WTC11 (cell line): ENCODE measurements at places on chromosomes 12 and 14.

GRCh38 chr14:60212503-60213371 is 36.3 kb upstream of the PPM1A start:
- no peak overlapping the region for H3K27ac ChIP-seq
- H3K36me3 ChIP-seq, result no peaks in the 10 kb centered on the region
- peaks cover 11% of the 10 kb centered on the region for H3K4me1 ChIP-seq
- DNase-seq, result no peak

- peaks cover 14% of the 10 kb centered on the region for H3K4me1 ChIP-seq
- H3K27ac ChIP-seq, result peak overlapping the region; percentile 90
- peaks cover 3% of the 10 kb centered on the region for H3K36me3 ChIP-seq
- no peak for DNase-seq
These were observed 114.0 kb upstream of the KRAS start for GRCh38 chr12:25364529-25365339.

DNA sequence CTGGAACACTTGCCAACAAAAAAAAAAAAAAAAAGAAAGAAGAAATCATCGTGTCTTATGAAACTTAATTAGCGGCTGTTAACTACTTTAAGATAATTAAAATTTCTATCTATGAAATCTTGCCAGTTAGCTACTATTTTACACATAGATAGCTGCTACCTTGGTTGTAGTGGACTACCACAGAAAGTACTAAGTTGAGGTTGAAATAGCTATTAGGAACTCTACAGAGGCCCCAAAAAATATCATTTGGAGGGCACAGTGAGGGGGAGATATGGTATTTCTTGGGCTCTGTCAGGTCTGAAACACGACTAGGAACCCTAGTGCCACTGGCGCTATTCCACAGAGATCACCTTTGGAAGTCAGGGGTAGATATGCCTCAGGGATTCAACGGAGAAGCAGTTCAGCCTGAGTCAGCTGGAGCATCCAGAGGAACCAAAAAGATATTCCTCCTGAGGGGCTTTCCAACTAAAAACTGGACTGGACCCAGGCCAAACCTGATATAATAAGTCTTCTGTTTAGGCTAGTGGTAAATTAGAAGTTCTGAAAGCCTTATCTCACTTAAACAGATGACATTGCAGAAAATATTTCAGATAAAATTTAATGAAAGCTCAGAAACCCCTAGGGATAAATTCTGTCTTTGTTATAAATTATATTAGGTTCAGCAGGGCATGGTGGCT is 126.1 kb downstream of the EPS8 start:
- H3K4me3 ChIP-seq, result no peak overlapping the region
- peaks cover 5% of the 10 kb centered on the region for H3K4me1 ChIP-seq
- H3K36me3 ChIP-seq, result no peaks in the 10 kb centered on the region
- no peaks in the 10 kb centered on the region for H3K27me3 ChIP-seq
- no peak for DNase-seq
- no peak overlapping the region for H3K27ac ChIP-seq

DNA sequence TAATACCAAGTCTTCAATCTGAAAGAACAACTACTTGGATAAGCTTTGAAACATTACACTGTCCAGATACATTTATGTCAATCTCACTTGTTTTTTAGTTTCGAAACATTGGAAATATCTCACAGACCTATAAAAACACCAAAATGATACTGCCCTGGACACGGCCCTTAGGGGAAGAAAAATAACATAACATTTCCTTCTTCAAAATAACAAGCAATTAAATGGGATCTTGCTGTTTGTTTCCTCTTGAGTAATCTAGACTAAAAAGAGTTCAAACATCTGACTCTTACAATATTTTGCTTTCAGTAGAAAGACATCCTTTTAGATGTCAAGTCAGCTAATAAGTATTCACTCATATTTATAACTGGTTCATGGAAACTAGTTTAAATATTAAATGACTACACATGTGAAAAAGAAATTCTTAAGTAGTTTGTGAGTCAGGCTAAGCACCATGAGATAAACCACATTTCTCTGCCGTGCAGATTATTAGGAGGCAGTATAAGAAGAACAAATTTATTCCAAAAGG is 87.5 kb downstream of the EPS8 start:
- H3K36me3 ChIP-seq, result no peaks in the 10 kb centered on the region
- DNase-seq, result no peak
- H3K4me3 ChIP-seq, result no peak overlapping the region
- no peak overlapping the region for H3K27ac ChIP-seq

DNA sequence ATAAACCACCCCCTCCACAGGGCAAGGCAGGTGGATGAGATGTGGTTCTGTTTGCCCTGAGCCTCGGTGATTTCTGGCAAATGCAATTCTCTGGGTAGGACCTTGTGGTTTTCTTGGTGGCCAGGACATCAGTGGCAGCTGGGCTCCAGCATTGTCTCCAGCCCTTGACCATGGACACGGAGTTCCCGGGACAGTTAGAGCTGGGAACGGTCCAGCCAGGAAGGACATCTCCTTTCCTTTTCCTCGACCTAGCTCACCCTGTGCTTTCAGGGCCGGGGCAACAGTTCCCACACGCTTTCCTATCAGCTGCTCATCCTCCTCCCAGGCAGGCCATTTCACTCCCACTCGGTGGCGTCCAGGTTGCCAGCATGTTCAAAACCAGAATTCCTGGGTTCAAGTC is 9.2 kb downstream of the SERPINA4 start:
- H3K4me1 ChIP-seq, result no peaks in the 10 kb centered on the region
- DNase-seq, result no peak
- H3K4me3 ChIP-seq, result no peak overlapping the region
- no peaks in the 10 kb centered on the region for H3K36me3 ChIP-seq
- no peak overlapping the region for H3K27ac ChIP-seq
- H3K27me3 ChIP-seq, result no peaks in the 10 kb centered on the region; the same call in 1 of the 2 replicates

- peaks cover 29% of the 10 kb centered on the region for H3K4me1 ChIP-seq
- peak; percentile 24 for DNase-seq
- H3K4me3 ChIP-seq, result no peak overlapping the region
- H3K27ac ChIP-seq, result no peak overlapping the region
These were observed 383.6 kb downstream of the BCAT1 start for GRCh38 chr12:24565300-24565699.

GRCh38 chr12:65930114-65930828 is 106.0 kb downstream of the HMGA2 start:
- no peaks in the 10 kb centered on the region for H3K36me3 ChIP-seq
- H3K27ac ChIP-seq, result peak overlapping the region; percentile 80
- H3K4me1 ChIP-seq, result peaks cover 65% of the 10 kb centered on the region
- H3K4me3 ChIP-seq, result peak overlapping the region; percentile 34

DNA sequence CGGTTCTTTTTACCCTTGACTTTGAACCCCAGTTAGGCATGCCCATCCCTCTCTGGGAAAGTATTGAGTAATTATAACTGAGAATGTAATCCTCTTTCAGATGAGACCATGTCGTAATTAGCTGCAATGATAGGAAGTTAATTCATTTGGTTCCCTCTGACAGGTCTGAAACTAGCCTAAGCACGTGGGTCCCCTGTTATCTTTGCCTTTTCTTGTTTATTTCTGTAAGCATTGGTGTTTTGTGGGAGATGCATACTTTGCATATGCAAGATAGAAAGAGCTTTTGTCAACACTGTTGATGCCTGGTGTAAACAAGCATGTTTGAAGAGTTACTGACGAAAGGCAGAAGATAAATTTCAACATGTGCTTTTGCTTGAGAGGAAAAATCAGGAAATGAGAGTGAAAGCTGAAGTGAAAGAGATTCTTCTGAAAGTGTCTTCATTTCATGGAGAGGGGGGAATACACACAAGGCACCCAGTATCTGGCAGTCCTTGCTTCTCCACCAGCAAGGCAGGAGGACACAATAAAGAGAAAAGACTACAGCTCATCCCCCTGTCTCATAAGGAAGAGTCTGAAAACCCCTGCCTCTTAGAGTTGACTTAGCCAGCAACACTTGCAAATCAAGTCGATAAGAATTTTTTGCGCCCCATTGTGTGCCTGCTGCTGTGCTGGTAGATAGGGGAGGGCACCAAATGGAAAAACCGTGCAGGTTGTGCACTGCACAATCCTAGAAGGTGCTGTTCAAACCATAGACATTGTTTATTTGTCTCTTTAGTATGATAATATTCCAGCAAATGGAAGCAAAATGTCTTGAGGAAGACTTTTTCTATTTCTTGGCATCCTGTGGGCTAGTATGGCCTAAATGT is 77.8 kb downstream of the SLC24A4 start:
- H3K27me3 ChIP-seq, result peaks cover 4% of the 10 kb centered on the region
- peaks cover 14% of the 10 kb centered on the region for H3K36me3 ChIP-seq
- H3K27ac ChIP-seq, result no peak overlapping the region; the same call in 1 of the 2 replicates

- H3K27me3 ChIP-seq, result peaks cover 4% of the 10 kb centered on the region; the same call in 1 of the 2 replicates
- H3K4me1 ChIP-seq, result peaks cover 21% of the 10 kb centered on the region
- H3K36me3 ChIP-seq, result peaks cover 3% of the 10 kb centered on the region
- 0 out of 2 replicates have a peak overlapping the region, but pooled peaks have one; percentile 60 for H3K27ac ChIP-seq
- H3K4me3 ChIP-seq, result 0 out of 2 replicates have a peak overlapping the region, but pooled peaks have one; percentile 95
These were observed 1.9 kb upstream of the GTF2A1 start for GRCh38 chr14:81222691-81223090.

- H3K36me3 ChIP-seq, result no peaks in the 10 kb centered on the region
- peak; percentile 38 for DNase-seq
- H3K27me3 ChIP-seq, result peaks cover 19% of the 10 kb centered on the region
- H3K27ac ChIP-seq, result no peak overlapping the region
These were observed 2.9 kb downstream of the MMP17 start for GRCh38 chr12:131830914-131831571.
